Left ventricle myocardium inferior (tissue), 1 donor: ENCODE measurements at places on chromosomes 6 and 20.

GRCh38 chr20:19875376-19876221 is 117.5 kb downstream of the RIN2 start:
- peak overlapping the region; percentile 70 for H3K27ac ChIP-seq
- peak; percentile 29 for DNase-seq
- no peak overlapping the region for H3K4me3 ChIP-seq
- H3K36me3 ChIP-seq = peaks cover 28% of the 10 kb centered on the region
- no peaks in the 10 kb centered on the region for H3K27me3 ChIP-seq

- no peaks in the 10 kb centered on the region for H3K36me3 ChIP-seq
- no peak for DNase-seq
- no peak overlapping the region for H3K27ac ChIP-seq
- no peaks in the 10 kb centered on the region for H3K27me3 ChIP-seq
Measured at GRCh38 chr6:141309295-141309694, 823.4 kb upstream of the GJE1 start.

DNA sequence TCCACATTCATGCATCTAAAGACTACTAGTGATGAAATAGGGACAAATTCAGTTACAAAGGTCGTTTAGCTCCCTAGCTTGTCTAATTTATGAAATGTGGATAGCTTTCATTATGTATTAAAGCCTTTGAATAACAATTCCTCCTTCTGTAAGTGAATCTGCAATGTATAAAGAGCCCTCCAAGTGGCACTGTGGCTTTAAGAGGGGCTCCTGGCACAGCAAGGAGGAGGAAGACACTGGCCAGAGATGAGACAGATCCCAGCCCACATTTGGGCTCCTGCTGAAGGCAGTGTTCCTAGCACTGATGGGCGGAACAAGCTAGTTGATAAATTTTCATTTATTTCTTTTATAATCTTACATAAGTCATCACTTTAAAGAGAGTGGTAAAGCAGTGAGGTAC is 17.6 kb upstream of the FUCA2 start:
- no peaks in the 10 kb centered on the region for H3K27me3 ChIP-seq
- DNase-seq = no peak
- H3K4me3 ChIP-seq = no peak overlapping the region
- no peaks in the 10 kb centered on the region for H3K36me3 ChIP-seq

- H3K36me3 ChIP-seq = no peaks in the 10 kb centered on the region
- H3K27ac ChIP-seq = no peak overlapping the region
- no peak for DNase-seq
- H3K4me1 ChIP-seq = peaks cover 7% of the 10 kb centered on the region
Measured at GRCh38 chr20:51961964-51962761, 159.8 kb upstream of the SALL4 start.
